ENCODE measurements at places on chromosomes 6 and 20.

DNA sequence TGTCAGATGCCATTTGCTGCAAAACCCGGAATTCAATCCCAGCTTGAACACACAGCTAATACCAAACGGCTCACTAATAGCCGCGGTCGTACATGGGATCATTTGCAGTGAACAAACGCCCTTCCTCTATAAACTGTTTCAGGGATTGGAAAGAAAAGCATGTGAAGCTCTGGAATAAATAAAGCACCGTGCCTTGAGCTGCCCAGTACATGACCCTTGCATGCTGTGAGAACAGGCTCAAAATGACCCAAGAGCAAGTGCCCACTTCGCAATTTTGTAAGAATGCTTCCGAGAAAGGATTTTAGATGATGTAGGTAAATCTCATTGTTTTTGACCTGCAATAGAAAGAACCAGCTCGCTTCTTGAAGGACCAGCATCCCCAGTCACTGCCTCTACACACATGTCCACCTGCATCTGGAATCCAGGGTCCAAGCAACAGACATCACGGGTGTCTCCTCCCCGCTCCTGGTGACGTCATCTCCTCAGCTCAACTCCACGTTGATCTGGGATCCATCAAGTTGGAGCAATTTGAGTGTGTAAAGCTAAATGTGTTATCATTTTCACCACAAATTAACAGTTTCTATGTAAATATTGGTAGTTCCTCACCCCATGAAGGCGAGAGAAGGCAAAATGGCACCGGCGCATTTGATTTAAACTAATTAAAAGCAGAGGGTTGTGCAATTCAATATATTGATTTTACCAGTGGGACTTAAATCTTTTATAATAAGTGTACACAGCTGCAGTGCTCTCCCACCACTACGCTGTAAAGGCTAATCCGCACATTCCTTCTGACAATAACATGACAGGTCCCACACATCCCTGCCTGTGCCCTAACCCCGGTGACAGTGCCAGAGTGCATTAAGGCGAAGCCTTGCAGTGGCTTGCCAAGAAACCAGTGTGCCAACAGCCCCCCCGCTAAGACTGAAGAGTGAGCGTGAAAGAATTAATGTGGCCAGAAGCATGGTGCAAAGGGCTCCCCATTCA lies 6.2 kb downstream of the BMP7 start:
- DNase-seq, result peak; percentile 71

- DNase-seq, result no peak
Observed at GRCh38 chr6:158142789-158143188, 25.3 kb downstream of the SERAC1 start.

DNA sequence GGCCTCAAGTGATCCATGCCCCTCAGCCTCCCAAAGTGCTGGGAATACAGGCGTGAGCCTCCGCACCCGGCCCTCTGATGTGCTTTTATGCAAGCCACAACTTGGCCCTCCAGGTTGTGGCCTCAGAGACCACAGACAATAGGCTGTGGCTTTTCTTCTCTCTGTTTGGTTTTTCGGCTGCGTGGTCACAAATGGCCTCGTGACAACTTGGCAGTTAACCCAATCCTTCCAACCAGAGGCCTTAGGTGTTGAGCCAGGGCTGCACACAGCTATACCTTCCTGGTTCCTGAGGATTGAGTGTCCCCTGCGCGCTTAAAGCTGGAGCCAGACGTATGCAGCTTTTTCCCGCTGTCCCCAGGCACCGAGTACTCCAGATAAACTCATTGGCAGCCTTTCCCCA lies 6.3 kb upstream of the TGM3 start:
- DNase-seq, result no peak

DNA sequence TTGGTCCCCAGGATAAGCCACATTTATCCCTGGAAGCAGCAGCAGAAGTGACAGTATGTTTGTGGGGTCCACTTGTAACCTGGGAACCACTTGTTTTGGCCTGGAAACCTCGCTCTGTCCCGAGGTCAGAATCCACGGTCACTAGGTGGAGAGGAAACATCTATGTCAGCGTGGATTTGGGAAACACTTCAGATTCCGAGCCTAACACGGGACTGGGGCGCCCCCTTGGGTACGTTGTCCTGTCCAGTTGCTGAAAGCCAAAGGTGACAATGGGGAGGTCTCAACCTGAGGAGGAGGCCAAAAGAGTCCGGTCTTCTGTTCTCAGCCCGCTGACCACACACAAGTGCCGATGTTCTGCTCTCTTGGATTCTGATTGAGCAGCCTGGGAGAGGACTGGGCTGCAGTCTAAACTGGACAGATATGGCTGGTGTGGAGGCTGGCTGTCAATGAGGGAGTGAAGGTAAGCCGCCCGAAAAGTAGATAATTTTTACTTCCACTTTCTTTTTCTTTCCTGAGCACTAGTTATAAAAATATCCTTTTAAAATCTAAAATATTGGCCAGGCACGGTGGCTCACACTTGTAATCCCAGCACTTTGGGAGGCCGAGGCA lies 4.9 kb upstream of the ZFP57 start:
- no peak for DNase-seq

- DNase-seq, result peak; percentile 67
Observed at GRCh38 chr6:30612687-30613248, 4.3 kb downstream of the PPP1R10 start.
